ENCODE measurements at places on chromosomes 6 and 20.
A peak's percentile ranks its signal among the peaks of the same experiment; 100 is the strongest.

DNA sequence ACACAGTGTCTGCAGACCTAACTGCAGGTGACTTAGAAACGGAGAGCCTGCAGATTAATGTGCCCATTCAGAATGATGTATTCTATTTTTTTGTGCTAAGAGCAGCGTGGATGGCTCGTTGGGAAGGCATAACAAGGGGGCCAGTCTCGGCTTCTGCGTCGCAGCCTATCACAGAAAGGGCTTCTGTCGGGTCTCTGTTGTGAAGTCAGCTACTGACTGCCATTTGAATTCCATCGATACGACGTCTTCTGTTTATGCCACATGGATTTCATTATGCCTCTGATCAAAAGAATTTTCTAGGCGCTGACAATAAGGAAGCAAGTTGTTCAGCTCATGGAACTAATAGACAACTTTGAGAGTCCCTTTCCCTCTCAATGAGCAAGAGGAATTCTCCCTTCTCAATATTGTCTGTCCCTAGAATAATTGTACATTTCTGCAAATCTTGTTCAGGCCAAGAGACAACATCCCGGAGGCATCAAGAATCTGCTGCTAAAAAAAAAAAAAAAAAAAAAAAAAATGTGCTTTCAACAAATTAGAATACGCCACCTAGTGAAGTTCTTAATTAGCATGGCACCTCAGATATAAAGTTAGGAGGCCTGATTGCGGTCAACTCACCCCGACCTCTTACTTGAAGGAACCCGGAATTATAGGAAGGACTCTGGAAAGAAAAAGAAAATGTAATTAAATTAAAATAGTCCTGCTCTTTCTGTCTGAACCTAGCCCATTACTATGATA is 223.9 kb downstream of the TSHZ2 start:
- DNase-seq = no peak

DNA sequence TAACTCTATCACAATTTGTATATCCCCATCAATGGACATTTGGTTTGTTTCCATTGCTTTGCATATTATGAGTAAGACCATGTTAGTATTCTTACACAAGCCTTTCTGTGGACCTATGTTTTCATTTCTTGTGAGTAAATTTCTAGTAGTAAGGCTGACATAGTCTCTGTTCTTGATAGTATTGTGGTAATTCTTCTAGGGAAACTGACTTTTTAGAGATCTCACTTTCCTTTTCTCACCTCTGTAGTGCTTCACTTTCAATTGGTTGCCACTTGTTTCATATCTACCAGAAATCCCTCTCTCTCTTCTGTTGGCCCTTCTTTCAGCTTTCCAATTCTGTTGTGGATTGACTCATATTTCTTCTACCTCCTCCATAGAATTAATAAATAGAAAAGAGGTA is 8.5 kb downstream of the ISM1 start:
- no peak for DNase-seq

GRCh38 chr6:1689141-1689540 is 79.4 kb downstream of the FOXC1 start:
- no peak for DNase-seq

DNA sequence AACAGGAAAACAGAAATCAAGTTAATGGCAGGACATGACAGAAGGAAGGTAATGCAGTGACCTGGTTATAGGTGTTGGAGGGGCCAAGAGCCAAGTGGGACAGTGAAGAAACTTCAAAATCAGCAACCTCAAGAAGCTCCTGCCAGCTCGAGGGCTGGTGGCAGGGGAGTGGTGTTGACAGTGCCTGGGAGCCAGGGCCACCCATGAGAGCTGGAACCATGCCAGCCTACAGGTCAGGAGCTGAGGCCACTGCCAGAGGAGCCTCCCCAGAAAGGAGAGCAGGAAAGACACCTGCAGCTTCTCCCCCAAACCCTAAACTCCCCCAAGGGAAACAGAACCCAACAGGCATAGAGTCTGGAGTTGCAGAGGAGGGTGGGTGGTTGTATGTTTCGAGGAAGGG is 262.1 kb downstream of the LRFN2 start:
- DNase-seq = no peak

GRCh38 chr20:6898928-6899327 is 131.4 kb downstream of the BMP2 start:
- DNase-seq = no peak

DNA sequence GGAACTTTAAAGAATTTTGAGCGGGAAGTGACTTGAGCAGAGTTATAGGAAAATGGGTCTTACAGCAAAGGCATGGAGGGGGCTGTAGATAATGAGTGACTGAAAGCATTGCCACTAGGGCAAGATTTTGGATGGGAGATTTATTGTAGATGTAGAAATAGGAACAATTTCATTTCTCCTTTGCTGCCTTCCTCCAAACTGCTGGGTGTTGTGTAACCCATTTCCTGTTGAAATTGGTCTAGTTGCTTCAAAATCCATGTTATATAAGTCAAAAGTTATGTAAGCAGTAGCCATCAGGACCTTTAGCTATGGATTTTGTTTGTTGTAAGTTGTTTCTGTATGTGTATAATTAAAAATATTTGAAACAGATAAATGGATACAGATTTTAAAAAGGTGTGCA is 11.1 kb downstream of the YWHAB start:
- DNase-seq = no peak

DNA sequence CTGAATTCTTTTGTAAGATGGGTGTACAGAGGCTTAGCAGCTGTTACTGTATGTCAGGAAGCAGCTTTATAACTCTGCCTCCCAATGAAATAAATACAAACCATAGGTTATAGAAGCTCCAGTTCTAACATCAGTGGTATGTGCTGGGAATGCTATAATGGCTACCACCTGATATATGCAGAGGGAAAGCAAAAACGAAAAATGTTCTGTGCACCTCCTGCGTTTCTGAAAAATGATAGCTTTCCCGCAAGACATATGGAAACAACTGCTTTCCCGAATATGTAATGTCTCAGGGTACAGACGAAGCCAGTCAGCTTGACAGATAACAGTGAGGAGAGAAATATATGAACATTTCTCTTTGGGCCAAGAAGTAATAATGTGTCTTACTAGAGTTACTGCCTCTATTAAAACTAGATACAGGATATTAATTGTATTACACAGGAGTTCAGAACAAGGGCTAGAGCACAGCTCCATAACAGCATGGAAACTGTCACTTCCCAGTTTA is 517.0 kb upstream of the NRSN1 start:
- DNase-seq = no peak

GRCh38 chr20:50408526-50409364 is 101.4 kb upstream of the PTPN1 start:
- DNase-seq = no peak

DNA sequence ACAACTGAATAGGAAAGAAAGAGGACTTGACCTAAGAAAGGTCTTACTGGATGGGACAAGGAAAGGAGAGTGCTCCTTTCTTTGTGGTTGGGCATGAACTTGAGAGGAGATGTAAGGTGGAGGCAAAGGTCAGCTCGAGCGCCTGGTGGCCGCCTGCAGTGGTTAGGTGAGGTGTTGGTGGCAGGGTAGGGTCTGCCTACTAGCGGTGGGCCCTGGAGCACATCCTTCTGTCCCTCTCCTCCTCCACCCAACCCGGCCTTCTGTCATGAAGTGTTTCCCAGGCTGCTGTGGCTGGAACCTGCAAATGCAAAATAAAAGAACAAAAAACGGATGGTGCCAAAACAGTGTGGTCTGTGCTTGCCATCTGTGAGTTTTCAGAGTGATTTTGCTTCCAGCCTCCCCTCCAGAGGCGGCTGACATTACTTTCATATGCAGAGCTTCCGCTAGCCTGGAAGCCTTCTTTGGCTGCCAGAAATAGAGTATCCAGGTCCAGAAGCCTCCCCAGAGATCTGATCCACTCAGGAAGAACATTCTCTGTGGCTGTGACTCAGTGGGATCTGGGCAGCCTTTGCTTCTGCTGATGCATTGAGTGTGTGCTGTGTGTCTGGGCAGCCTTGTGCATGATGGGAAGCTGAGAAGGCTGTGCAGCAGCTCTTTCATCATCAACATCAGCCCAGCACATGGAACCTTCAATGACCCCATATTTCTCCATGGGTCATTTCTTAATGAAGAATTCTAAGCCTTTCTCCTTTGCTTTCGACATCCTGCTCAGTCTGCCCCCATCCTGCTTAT is 79.8 kb upstream of the FAM184A start:
- DNase-seq = no peak

- DNase-seq = peak; percentile 22
These were observed 155.8 kb downstream of the MBOAT1 start for GRCh38 chr6:20056350-20056992.

DNA sequence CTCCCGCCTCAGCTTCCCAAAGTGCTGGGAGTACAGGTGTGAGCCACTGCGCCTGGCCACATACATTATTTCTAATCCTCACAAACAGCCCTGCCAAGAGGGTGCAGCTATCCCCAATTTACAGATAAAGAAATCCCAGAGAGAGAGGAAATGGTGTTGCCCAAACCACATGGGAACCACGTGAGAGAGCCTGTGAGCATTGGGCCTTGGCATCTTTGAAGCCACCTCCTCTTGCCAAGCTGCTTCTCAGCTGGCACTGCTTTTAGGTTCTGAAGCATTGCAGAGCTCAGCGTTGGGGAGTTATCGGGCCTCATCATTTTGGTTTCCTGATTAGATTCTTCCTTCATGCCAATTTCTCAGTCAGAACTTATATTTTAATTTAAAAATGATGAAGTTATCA is 80.3 kb downstream of the CTNNBL1 start:
- DNase-seq = no peak

DNA sequence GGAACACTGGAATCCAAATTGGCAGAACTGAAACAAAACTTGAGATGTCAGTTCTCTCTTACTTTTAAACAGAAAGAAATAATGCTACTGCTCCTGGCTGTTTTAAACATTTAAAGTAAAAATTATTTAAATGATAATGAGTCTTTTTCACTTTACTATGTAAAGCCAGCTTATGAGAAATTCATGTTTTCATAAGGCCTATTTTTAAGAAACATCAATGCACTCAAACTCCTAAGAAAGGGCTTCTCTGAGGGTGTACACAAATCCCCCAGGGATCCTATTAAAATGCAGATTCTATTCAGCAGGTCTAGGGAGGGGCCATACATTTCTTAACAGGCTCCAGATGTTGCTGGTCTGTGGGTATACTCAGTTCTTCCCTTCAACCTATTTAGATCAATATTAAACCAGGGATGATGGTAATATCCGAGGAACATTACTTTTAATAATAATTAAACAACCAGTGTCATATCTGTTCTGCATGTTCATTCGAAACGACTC is 2.3 kb downstream of the FERMT1 start:
- DNase-seq = no peak

- no peak for DNase-seq
These were observed 427.4 kb upstream of the JAG1 start for GRCh38 chr20:11101243-11101642.

- DNase-seq = no peak
These were observed 15.2 kb upstream of the LIN28B start for GRCh38 chr6:104941729-104942091.

GRCh38 chr20:48603116-48603818 is 224.5 kb downstream of the PREX1 start:
- DNase-seq = no peak

- no peak for DNase-seq
These were observed 753 bp upstream of the PERP start for GRCh38 chr6:138107752-138108592.

GRCh38 chr6:145260484-145261175 is 474.7 kb downstream of the EPM2A start:
- DNase-seq = no peak

DNA sequence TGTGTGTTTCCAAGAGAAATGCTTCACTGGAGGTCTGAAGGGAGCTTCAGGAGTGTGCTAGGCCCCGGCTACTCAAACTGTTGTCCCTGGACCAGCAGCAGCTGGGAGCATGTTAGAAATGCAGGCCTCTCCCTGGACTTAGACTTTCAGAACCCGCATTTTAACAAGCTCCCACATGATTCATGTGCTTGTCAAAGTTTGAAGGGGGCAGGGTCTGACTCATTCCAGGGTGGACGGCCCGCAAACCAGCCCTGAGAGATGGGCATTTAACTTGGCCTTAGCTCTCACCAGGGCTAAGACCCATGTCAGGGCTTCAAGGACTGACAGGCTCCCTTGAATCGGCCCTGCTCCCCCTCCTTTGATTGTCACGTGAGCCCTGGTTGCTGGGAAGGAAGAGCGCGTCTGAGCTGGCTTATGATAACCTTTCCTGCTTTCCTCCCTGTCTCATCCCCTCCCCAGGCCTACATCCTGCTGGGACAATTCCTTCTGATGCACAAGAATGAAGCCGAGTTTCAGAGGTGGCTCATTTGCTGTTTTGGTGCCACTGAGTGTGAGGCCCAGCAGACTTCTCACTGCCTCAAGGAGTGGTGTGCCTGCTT is 35.5 kb downstream of the BANF2 start:
- DNase-seq = no peak

- DNase-seq = no peak
These were observed 37.8 kb upstream of the IGF2R start for GRCh38 chr6:159931112-159931511.

- no peak for DNase-seq
These were observed 306.0 kb downstream of the EYA4 start for GRCh38 chr6:133547136-133547535.

GRCh38 chr6:30325150-30325872 is 1.4 kb upstream of the TRIM39 start:
- no peak for DNase-seq

DNA sequence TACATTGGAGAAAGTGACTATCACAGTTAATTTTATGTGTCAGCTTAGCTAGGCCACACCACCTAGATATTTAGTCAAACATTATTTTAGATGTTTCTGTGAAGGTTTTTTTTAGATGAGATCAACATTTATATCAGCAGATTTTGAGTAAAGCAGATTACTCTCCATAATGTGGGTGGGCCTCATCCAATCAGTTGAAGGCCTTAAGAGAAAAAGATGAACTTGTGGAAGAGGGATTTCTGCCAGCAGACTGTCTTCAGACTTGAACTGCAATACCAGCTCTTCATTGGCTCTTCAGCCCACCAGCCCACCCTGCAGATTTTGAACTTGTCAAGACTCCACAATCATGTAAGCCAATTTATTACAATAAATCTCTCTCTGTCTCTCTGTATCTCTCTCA is 25.1 kb upstream of the FBXO30 start:
- no peak for DNase-seq

DNA sequence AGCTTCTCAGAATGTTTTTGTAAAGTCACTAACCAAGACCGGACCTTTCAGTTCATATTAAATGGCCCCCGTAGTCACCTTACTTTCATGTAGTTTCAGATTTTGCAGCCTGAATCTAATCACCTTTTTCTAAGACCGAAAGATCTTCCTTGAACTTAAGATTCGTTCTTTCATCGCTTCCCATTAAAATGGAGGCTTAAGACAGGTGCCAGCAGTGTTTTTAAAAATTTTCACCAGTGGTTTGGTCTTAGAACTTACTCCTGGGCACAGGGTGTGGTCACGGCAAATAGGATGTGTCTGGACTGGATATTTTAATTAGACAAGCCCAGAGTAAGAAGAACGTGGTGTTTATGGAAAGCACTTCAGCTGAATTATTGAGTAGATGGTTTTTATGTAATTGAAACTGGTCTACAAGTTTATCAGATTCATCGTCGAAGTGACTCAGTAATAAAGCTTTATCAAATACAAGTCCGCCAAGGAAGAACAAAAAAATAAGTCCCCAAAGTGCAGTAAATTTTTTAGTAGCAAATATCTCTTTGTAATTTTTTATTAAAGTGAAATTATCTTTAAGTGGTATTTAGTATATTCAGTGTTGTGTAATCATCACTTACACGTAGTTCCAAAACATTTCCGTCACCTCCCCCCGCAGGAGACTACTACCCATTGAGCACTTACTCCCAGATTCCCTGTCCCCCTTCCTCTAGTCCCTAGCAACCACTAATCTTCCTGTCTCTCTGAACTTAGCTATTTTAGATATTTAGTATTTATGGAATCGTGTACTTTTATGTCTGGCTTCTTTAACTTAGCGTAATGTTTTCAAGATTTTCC is 868 bp downstream of the SRSF3 start:
- DNase-seq = no peak

GRCh38 chr6:108039681-108040080 is 34.9 kb downstream of the OSTM1 start:
- no peak for DNase-seq

Measured in NCI-H2107 (cell line).